ENCODE measurements at places on chromosomes 4 and X.

DNA sequence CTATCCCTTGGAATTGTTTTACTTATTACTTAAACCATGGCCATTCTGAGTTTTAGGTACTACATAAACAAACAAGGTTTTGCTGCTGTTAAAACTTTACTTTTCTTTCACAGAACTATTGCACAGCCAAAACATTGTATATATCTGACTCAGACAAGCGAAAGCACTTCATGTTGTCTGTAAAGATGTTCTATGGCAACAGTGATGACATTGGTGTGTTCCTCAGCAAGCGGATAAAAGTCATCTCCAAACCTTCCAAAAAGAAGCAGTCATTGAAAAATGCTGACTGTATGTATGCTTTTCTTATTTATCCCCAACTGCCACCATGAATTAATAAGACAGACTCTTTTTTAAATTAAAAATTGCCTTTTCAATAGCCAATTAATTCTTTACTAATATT lies 69.8 kb downstream of the CCKAR start:
- no peak for DNase-seq

DNA sequence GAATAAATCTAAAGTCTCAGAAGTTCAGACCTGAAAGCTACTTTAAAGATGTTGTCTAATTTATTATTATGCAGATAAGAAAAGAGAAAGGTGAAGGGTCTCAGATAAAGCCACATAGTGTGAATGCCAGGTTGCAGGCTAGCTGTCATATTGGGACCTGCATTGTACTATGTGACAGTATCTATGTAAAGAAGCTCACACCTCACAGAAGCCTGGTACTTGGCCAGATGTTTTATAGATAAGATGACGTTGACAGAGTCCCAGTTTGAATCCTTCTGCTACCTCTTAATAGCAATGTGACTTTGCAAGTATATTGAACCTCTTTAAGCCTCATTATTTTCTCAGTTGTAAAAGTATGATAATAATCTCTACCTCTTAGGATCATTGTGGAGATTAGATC lies 227.0 kb downstream of the SPRY1 start:
- no peak for DNase-seq

- no peak for DNase-seq
Observed at GRCh38 chrX:154436374-154436982, 476 bp upstream of the GDI1 start.

GRCh38 chr4:119260528-119260927 lies 48.0 kb downstream of the USP53 start:
- DNase-seq, result no peak

DNA sequence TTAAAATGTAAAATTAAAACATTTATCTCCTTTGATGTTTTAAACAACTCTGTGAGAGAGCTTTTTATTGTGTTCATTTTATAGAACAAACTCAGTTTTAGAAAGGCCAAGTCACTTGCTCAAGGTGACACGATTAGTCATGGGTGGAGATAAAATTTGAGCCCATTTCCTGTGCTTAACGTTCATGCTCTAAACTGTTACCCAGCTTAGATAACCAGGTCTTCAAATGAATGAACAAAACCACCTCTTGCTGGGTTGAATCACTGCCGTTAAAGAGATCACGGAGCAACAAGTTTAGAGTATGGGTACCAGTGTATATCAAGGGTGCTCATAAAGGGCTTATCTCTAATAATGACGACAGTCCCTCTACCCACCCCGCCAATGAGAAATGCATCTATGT lies 10.2 kb upstream of the CASK start:
- DNase-seq, result no peak

- DNase-seq, result no peak
Observed at GRCh38 chr4:110605077-110605476, 17.8 kb downstream of the PITX2 start.
